ENCODE measurements at places on chromosomes 7 and 10. TPM values are rescaled to one million over a fixed set of nuclear protein-coding genes. Genes with fewer than 3 reads are reported as not detected.

GRCh38 chr7:42278344-42278743, 41.3 kb upstream of the GLI3 start:
- DNase-seq = no peak

DNA sequence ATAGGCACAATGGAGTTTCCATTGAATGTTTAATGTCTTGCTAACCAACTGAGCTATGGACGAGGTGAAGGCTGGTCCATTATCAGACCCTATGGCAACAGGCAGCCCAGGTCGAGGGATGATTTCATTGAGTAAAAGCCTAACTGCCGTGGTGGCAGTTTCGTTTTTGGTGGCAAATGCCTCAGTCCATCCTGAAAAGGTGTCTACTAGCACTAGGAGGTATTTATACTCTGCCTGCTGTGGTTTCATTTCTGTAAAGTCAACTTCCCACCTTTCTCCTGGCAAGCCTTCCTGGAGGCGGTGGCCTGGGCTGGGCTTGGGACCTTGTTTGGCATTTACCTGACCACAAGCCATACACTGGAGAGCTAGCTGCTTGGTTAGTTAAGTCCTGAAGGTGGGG, 75.8 kb downstream of the PRR15 start:
- DNase-seq = no peak

- no peak for DNase-seq
Measured at GRCh38 chr7:3246127-3246526, 54.9 kb upstream of the SDK1 start.

GRCh38 chr7:504221-505111, 15.2 kb downstream of the PDGFA start:
- no peak for DNase-seq

The ARHGEF35 gene
- 13.7 TPM for total RNA-seq

The TAS2R41 gene
- total RNA-seq = not detected

The TAS2R5 gene
- 3.6 TPM for total RNA-seq

The RELN gene
- 0.31 TPM for total RNA-seq
